Adrenal gland (tissue), 19 donors: ENCODE measurements at places on chromosomes 5 and 9. TPM values are rescaled to one million over a fixed set of nuclear protein-coding genes. Genes with fewer than 3 reads are reported as not detected.

- no peaks in the 10 kb centered on the region for H3K36me3 ChIP-seq
- H3K4me1 ChIP-seq, result peaks cover 12% of the 10 kb centered on the region
- no peak overlapping the region for H3K4me3 ChIP-seq
- H3K27me3 ChIP-seq, result no peaks in the 10 kb centered on the region
- no peak for DNase-seq
Observed at GRCh38 chr5:73851471-73852181, 225.6 kb downstream of the ARHGEF28 start.

DNA sequence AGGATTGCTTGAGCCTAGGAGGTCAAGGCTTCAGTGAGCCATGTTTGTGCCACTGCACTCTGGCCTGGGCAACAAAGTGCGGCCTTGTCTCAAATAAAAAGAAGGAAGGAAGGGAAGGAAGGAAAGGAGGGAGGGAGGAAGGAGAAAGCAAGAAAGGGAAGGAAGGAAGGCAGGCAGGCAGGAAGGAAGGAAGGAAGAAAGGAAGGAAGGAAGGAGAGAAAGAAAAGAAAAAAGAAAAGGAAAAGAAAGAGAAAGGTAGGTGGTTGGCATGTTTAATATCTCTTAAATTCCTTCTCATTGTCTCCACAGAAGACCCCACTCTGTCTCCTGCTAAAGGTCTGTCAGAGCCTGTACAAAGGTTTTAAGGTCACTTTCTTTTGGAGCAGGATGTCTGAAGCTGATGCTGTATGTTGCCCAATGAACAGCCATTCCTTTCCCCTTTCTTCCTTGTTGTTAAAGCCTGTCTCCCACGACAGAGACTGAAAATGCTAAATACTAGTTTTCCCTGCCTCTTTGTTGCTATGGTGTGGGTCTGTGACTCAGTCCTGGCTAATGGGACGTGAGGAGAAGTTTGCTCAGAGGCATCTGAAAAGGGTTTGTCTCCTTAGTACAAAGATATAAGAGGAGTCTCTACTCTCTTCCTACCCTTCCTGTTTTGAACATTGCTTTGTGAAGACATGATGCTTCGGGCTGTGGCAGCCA, 213.3 kb downstream of the PCSK1 start:
- H3K4me1 ChIP-seq, result no peaks in the 10 kb centered on the region
- no peak overlapping the region for H3K27ac ChIP-seq
- no peaks in the 10 kb centered on the region for H3K27me3 ChIP-seq
- DNase-seq, result no peak

DNA sequence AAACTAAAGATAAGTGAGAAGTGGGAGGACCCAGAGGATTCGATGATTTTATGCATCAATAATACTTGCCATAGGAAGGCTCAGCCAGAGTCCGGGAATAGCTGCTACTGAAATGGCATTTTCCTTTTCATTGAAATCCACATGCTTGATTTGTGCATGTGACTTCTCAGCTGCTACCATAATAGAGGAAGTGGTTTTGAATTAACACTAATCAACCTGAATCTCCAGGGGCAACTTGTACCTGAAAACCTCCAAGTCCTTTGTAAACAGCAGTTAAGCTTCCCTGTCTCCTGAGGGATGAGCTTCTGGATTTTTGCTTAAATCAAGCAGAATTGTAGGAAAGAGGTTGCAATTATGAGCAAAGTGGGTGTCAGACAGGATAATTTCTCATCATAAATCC, 124.9 kb downstream of the PPP2R2B start:
- H3K36me3 ChIP-seq, result no peaks in the 10 kb centered on the region
- no peak for DNase-seq
- H3K4me1 ChIP-seq, result no peaks in the 10 kb centered on the region
- H3K4me3 ChIP-seq, result no peak overlapping the region
- no peaks in the 10 kb centered on the region for H3K27me3 ChIP-seq
- H3K27ac ChIP-seq, result no peak overlapping the region

- no peak overlapping the region for H3K4me3 ChIP-seq
- H3K36me3 ChIP-seq, result no peaks in the 10 kb centered on the region
- no peak for DNase-seq
- H3K27me3 ChIP-seq, result no peaks in the 10 kb centered on the region
- H3K4me1 ChIP-seq, result peaks cover 22% of the 10 kb centered on the region
Observed at GRCh38 chr5:115243412-115243811, 19.3 kb downstream of the PGGT1B start.

- no peaks in the 10 kb centered on the region for H3K27me3 ChIP-seq
- DNase-seq, result no peak
- H3K4me3 ChIP-seq, result no peak overlapping the region
- no peaks in the 10 kb centered on the region for H3K36me3 ChIP-seq
- H3K27ac ChIP-seq, result no peak overlapping the region
- no peaks in the 10 kb centered on the region for H3K4me1 ChIP-seq
Observed at GRCh38 chr9:3840311-3840710, 314.5 kb upstream of the RFX3 start.

DNA sequence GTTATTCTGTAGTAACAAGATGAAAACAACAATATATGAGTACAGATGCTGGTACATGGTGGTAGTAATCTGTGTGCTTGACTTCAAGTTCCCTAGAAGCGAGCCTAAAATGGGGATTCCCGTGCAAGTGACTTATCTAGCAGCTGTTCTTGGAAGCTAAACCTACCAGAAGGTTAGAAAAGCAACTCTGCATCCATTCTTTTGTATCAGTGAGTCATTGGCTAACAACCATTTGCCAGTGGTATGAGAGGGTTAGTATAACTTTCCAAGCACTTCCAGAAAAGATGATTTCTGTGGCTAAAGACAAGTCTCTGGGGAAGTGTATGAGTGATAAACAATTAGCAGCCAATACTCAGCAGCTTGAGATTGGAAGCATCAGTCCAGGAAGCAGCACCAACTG, 787.7 kb upstream of the CDH6 start:
- no peaks in the 10 kb centered on the region for H3K4me1 ChIP-seq
- H3K27me3 ChIP-seq, result no peaks in the 10 kb centered on the region
- no peak overlapping the region for H3K27ac ChIP-seq
- no peaks in the 10 kb centered on the region for H3K36me3 ChIP-seq
- H3K4me3 ChIP-seq, result no peak overlapping the region
- DNase-seq, result no peak

The NDFIP1 gene
- total RNA-seq, result 91.7 TPM

DNA sequence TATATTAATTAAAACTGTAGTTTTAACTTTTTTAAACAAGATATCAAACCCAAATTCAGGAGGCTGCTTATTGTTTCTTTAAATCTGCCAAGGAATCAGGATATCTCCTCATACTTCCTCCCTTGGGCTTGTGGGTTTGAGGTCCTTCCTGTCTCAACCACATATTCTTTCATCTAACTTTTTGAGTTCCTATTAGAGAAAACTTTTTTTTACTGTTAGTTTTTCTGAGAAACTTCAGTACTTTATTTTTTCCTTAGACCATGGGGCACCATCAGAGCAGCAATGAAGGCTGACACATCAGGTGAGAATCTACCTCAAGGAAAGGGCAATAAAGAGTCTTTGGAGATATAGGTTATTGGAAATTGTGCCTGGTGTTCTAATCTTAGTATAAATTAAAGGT, 56.7 kb downstream of the TSSK1B start:
- no peak overlapping the region for H3K27ac ChIP-seq
- no peak for DNase-seq
- no peaks in the 10 kb centered on the region for H3K36me3 ChIP-seq
- H3K4me3 ChIP-seq, result no peak overlapping the region
- no peaks in the 10 kb centered on the region for H3K27me3 ChIP-seq
- peaks cover 12% of the 10 kb centered on the region for H3K4me1 ChIP-seq

The BRD8 gene
- 16.4 TPM for total RNA-seq

DNA sequence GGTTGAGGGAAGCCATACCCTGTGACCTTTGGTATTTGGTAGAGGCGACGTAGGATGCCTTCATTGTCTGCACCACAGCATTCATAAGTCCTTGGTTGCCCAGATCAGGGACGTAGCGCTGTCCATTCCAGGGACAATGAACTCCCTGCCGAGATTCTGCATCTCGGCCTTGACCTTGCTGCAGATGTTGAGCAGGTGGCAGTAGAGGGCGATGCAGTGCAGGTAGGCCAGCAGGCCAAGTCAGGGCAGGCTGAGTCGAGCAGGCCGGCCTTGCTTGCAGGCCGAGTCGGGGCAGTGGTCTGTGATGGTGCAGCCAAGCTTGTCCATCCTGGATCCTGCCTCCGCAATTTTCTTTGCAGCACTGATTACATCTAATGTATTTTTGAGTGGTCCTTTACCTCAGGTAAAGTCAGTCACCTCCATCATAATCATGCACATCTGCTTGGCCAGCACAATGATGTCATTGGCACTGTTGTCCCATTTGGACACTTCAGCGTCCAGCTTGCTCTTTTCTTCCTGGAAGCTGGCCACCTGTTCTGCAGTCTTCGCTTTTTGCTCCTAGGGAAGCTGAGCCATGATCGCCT, 93.4 kb upstream of the CCDC112 start:
- no peak overlapping the region for H3K4me3 ChIP-seq
- DNase-seq, result no peak
- H3K27me3 ChIP-seq, result no peaks in the 10 kb centered on the region

- H3K4me1 ChIP-seq, result no peaks in the 10 kb centered on the region
- no peak overlapping the region for H3K27ac ChIP-seq
- H3K36me3 ChIP-seq, result no peaks in the 10 kb centered on the region
Observed at GRCh38 chr5:1437226-1437829, 7.9 kb downstream of the SLC6A3 start.

- no peak overlapping the region for H3K4me3 ChIP-seq
- no peaks in the 10 kb centered on the region for H3K4me1 ChIP-seq
- H3K27me3 ChIP-seq, result no peaks in the 10 kb centered on the region
- no peak for DNase-seq
Observed at GRCh38 chr5:158470764-158471534, 612.0 kb upstream of the CLINT1 start.

- H3K4me1 ChIP-seq, result no peaks in the 10 kb centered on the region
- DNase-seq, result no peak
- H3K27ac ChIP-seq, result no peak overlapping the region
- H3K36me3 ChIP-seq, result no peaks in the 10 kb centered on the region
Observed at GRCh38 chr9:4553951-4554381, 63.7 kb downstream of the SLC1A1 start.

The PCDHB11 gene
- 2.2 TPM for total RNA-seq

The TAF1L gene
- total RNA-seq, result not detected

- H3K36me3 ChIP-seq, result no peaks in the 10 kb centered on the region
- H3K27me3 ChIP-seq, result no peaks in the 10 kb centered on the region
- peak; percentile 77 for DNase-seq
- peaks cover 10% of the 10 kb centered on the region for H3K4me1 ChIP-seq
Observed at GRCh38 chr9:130242270-130243014, 23.1 kb upstream of the HMCN2 start.

DNA sequence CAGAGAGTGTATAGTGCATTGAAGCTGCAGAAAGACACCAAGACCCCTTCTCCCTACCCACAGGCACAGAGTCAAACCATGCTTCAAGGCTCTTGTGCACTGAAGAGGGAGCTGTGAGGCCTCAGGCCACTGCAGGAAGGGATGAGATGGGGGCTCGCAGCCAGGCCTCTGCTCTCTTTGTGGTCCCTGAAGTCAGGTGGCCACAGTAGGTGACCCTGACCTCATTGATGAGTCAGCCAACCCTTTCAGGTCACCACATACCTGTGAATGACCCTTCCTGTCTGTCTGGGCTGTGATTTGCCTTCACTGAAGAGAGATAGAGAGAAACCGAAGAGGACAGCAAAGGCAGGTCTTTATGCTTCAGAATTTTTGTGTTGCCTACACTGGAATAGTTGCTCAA, 372.1 kb downstream of the ACTL7B start:
- H3K4me1 ChIP-seq, result peaks cover 3% of the 10 kb centered on the region
- H3K27me3 ChIP-seq, result no peaks in the 10 kb centered on the region
- no peak overlapping the region for H3K4me3 ChIP-seq
- no peak overlapping the region for H3K27ac ChIP-seq

- no peak overlapping the region for H3K27ac ChIP-seq
- H3K4me3 ChIP-seq, result no peak overlapping the region
- H3K4me1 ChIP-seq, result peaks cover 11% of the 10 kb centered on the region
- DNase-seq, result no peak
Observed at GRCh38 chr9:131500939-131501541, 1.7 kb upstream of the POMT1 start.

GRCh38 chr5:115461506-115462290, 82.9 kb downstream of the FEM1C start:
- no peaks in the 10 kb centered on the region for H3K27me3 ChIP-seq
- H3K4me3 ChIP-seq, result no peak overlapping the region
- no peaks in the 10 kb centered on the region for H3K36me3 ChIP-seq
- peaks cover 5% of the 10 kb centered on the region for H3K4me1 ChIP-seq
- DNase-seq, result no peak

- H3K4me1 ChIP-seq, result no peaks in the 10 kb centered on the region
- H3K27ac ChIP-seq, result no peak overlapping the region
- H3K36me3 ChIP-seq, result no peaks in the 10 kb centered on the region
- H3K4me3 ChIP-seq, result no peak overlapping the region
- no peak for DNase-seq
- H3K27me3 ChIP-seq, result no peaks in the 10 kb centered on the region
Observed at GRCh38 chr5:170408226-170408625, 19.1 kb upstream of the KCNMB1 start.

The HAVCR2 gene
- total RNA-seq, result 2.4 TPM

The TEX10 gene
- 10.7 TPM for total RNA-seq

- no peak overlapping the region for H3K4me3 ChIP-seq
- H3K4me1 ChIP-seq, result no peaks in the 10 kb centered on the region
- no peak overlapping the region for H3K27ac ChIP-seq
- H3K36me3 ChIP-seq, result no peaks in the 10 kb centered on the region
- H3K27me3 ChIP-seq, result no peaks in the 10 kb centered on the region
- DNase-seq, result no peak
Observed at GRCh38 chr5:145984072-145984471, 47.7 kb downstream of the SH3RF2 start.

DNA sequence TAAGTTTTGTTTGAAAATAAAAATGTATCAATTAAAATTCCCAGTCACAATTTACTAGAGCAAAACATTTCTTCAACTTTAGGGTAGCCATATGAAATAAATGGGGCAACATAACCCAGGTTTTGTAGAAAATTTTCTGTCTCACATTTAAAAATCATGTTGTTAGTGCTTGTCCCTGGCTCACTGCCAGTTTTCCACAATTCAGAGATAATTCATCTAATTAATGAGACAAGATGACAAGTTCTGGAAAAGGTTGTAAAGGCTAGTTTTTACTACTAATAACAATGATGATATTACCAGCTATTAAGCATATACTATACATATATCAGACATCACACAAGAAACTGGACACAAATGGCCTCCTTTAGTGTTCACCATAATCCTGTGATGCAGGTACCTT, 45.9 kb downstream of the MEGF9 start:
- no peaks in the 10 kb centered on the region for H3K4me1 ChIP-seq
- H3K27ac ChIP-seq, result no peak overlapping the region
- H3K4me3 ChIP-seq, result no peak overlapping the region
- no peaks in the 10 kb centered on the region for H3K27me3 ChIP-seq
- no peak for DNase-seq
- no peaks in the 10 kb centered on the region for H3K36me3 ChIP-seq

DNA sequence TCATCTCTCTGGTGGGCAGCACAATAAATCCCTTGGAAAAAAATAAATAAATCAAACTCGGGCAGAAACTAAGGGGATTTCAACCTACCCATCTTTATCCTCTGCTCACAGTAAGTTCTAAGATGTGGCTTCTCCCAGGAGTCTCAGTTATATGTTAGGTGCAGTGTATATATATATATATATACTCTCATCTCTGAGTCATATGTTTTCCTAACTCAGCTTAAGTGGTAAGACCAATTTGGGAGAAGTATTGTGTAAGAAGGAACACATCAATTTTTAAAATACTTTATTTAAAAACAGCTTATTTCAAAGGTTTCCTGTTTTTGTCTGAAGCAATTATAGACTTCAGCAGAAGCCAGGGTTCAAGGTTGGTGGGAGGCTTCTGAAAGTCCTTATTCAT, 20.3 kb upstream of the OSMR start:
- no peaks in the 10 kb centered on the region for H3K27me3 ChIP-seq
- H3K4me1 ChIP-seq, result peaks cover 13% of the 10 kb centered on the region
- no peak for DNase-seq
- H3K4me3 ChIP-seq, result no peak overlapping the region
- H3K27ac ChIP-seq, result no peak overlapping the region
